Ascending aorta (tissue), 2 donors: ENCODE measurements at places on chromosomes 5 and 9.

DNA sequence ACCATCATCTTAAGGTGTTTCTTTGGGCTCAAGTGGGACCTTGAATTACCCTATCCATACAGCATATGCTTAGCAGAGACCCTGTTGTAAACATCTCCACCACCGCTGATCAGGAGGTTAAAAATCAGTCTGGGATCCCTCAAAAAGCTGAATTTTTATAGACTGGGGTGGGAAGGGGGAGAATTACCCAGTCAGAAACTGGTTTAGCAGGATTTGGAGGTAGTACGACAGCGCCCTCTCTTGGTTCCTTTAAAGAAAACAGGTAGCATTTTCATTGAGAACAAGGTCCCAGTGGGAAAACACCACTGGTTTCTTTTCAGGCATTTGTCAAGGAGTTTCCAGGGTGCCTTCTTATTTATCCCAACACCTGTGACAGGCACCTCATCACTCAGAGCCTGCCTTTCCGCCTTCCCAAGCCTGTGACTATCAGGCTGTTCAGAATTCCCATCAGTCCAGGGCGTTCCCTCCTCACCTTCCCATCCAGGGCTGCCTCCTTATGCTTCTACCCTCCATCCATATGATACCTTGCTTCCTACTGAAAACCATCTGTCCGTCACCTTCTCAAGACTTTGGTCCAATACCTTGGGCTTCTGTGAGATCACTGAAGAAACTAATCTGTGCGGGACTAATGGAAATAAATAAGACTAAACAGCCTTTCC is 203.8 kb upstream of the RAI14 start:
- DNase-seq, result no peak

DNA sequence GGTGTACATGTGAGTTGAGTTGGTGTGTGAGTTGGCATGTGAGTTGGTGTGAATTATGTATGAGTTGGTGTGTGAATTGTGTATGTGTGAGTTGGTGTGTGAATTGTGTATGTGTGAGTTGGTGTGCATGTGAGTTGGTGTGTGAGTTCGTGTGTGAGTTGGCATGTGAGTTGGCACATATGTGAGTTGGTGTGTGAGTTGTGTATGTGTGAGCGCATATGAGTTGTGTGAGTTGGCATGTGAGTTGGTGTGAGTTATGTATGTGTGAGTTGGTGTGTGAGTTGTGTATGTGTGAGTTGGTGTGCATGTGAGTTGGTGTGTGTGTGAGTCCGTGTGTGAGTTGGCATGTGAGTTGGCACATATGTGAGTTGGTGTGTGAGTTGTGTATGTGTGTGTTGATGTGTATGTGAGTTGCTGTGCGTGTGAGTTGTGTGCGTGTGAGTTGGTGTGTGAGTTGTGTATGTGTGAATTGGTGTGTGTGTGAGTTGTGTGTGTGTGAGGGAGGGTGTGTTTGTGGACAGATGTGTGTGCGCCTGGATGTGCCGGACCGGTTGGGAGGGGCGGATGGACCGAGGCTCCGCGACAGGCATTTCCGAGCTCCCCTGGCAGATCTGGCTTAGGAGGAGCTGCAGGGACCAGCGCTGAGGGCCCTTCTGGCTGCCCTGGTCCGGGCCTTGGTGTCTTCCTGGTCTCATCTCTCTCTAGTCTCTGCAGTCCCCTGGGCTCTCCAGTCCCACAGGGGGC is 162.5 kb upstream of the IER5L start:
- no peak for DNase-seq

DNA sequence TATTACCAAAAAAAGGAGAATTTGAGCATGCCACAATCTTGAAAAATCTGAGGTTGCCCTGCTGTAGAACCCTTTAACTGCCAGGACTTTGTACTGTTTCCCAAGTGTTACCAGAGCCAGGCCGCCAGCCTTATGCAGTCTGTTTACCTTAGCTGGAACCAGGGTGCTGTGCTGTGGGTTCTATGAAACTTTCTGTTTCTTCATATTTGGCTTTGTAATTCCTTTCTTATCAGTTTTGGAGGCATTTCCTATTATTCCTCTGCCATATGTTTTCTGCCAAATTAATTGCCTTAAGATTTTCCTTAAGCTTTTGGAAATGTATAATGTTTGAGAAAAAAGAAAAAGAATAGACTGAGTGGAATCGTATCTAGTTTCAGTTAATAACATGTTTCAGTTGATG is 2.1 kb downstream of the S1PR3 start:
- DNase-seq, result no peak

DNA sequence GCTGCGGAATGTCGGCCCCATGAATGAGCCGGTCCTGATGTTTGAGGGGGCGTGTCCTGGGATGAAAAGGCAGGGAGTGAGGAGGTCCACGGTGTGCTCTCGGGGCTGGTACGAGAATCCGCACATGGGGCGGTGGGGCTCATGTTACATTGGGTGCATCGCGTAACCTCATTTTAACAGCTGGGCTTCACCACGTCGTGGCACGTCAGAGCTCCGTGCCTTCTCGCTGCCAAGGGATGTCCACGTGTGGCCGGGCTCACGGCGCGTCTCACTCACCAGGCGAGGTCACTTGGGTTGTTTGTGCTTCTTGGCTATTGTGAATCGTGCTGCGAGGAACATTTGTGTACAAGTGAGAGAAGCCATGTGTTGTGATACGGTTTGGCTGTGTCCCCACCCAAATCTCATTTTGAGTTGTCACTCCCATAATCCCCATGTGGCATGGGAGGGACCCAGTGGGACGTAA is 29.1 kb upstream of the IRX4 start:
- no peak for DNase-seq

- no peak for DNase-seq
Measured at GRCh38 chr5:36569491-36569890, 36.9 kb upstream of the SLC1A3 start.

DNA sequence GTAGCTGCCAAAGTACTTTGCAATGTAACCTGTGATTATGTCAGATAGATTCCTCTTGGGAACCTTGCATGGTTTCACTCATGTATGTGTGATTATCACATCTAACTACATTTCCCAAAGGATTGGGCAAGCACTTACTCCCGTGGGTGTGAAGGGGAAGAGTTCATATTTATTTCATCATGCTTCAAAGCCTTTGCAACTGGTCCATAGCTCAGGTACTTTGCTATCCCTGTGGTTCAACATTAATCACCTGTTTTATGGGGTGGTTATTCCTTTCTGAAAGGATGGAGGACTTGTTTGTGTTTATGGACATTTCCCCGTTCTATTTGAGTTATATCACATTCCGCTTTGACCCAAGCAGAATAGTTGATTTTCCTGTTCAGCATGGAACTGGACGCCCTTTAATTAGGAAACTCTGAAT is 13.6 kb upstream of the ERMP1 start:
- DNase-seq, result no peak

- no peak for DNase-seq
Measured at GRCh38 chr5:149036168-149036567, 26.7 kb downstream of the SH3TC2 start.

GRCh38 chr5:61273279-61273975 is 58.6 kb upstream of the ZSWIM6 start:
- no peak for DNase-seq

- no peak for DNase-seq
Measured at GRCh38 chr5:25488119-25488518, 843.3 kb upstream of the CDH10 start.

DNA sequence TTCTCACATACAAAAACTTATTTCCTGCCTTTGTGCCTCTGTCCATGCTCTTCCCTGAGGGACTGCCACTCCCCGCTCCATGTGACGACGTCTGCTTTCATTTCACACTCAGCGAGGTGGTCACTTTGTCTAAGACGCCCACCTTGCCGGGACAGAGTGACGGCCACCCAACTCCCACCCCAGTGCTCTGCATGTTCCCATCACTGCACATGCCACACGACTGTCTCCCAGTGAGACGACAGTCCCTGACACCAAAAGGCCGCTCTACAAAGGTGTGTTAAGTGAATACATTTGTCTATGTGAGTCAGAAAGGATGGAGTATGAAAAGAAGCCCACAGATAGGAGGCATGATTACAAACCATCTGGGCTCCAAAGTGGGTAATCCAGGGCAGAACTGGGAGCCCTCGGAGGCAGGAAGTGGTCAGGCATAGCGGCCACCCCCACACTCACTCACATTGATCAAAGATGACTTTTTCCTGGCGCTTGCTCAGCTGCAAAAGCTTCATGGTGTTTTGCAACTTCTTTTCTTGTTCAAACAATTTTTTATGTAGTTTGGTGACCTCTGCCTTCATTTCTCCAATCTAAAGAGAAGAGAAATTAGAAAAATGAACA is 185.8 kb downstream of the CDK5RAP2 start:
- no peak for DNase-seq

GRCh38 chr9:69178583-69179011 is 4.5 kb downstream of the TJP2 start:
- DNase-seq, result no peak

DNA sequence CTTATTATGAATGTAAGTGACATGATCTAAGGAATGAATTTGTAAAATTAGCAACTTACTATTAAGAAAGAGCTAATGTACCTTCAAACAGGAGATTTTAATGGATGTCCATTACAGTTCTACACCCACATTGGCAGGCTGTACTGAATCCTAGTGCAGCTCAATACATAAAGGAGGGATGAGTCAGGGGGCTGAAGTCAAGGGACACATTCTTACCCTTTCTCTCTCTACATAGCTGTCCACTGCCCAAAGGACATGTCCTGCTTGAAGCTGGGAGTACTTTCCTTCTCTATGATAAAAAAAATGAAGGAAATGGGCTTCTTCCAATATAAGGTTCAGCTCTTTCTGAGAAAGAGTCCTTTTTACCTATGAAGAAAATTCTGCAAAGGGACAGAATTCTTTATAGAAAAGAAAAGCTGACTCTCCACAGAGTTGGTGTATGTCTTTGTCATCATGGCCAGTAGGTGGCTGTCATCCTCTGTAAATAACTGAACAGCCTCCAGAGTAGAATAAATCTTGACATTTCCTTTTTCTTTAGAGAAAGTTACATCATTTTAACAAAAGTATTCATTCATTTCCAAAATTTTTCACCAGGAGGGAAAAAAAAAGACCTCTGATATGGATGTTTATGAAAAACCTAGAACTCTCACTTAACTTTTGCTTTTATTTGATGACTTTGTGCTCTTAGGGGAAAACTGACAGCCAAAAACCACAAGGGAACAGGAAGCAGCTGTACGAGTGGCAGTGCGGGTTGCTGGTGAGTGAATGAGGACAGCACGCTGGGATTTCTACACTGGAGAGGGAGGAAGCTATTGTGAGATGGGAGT is 13.1 kb upstream of the IFNA14 start:
- DNase-seq, result no peak

- no peak for DNase-seq
Measured at GRCh38 chr5:80142996-80143395, 107.8 kb downstream of the THBS4 start.

GRCh38 chr9:18982262-18982620 is 50.8 kb downstream of the SAXO1 start:
- no peak for DNase-seq

DNA sequence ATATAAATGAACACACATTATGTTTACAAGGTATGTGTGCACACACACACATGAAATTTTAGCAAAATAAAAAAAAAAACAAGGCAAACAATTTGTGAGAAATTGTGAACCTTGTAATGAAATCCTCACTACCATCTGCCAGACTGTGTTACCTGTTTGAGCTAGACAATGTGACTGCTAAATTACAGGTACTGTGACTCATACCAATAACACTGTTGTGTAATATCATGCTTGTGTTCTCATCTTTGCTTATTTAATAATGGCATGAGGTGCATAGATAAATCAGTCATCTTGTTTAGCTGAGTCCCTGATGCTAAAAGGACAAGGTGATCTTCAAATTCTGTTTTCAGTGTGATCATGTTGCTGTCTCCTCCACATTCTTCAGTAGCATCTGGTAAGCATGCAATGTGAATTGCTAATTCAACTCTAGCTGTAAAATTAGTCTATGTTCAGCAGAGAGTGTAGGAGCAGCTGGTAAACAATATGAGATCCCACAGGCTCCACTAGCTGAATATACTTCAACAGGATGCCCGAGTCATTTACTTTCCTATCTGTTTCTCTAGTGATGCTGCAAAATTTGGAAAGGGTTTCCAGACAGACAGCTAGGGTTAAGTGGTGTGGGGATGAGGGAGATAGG is 966.3 kb upstream of the C9orf72 start:
- DNase-seq, result no peak

DNA sequence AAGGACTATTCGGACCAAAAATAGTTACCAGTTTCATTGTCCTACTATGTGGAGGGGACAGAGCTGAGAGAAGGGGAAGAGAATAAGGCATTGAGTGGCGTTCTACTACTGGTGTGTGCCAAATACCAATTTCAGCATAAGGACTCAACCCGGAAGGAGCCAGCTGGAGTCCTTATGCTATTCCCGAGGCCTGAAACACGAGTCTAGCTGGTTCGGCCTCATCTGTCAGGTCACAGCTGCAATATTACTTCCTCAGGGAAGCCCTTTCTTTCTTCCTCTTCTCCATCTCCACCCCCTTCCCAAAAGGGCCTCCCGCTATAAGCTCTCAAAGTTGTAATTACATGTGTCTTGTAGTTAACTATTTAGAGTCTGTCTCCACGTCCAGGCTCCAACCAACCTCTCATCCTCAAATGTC is 20.5 kb upstream of the FER start:
- peak; percentile 70 for DNase-seq

DNA sequence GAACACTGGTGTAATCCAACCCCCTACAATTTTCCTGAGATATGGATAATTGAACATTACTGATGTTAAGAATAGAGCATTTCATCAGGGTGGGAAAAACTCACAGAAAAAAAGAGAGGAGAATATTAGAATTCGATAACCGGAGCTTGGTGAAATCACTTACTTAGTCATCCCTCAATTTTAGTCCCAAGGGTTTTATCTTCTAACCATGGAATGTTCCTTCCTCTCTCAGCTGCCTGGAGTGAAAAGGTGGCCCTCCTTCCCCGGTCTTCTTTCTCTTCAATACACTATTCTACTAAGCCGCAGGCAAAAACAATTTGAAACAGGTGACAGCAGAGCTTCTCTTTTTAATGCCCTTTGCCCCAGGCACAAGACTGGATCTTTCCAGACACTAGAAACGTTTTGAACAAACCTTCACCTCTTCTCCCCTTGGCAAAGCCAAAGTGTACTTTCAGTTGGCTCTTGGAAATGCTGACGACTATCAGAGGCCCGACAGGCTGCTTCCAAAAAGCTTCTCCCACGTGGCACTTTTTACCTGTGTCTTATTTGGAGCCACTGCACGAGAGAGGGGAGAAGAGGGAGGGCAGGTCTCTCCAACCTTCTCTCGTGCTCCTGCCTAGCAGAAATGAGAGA is 543.9 kb downstream of the TLE1 start:
- no peak for DNase-seq

DNA sequence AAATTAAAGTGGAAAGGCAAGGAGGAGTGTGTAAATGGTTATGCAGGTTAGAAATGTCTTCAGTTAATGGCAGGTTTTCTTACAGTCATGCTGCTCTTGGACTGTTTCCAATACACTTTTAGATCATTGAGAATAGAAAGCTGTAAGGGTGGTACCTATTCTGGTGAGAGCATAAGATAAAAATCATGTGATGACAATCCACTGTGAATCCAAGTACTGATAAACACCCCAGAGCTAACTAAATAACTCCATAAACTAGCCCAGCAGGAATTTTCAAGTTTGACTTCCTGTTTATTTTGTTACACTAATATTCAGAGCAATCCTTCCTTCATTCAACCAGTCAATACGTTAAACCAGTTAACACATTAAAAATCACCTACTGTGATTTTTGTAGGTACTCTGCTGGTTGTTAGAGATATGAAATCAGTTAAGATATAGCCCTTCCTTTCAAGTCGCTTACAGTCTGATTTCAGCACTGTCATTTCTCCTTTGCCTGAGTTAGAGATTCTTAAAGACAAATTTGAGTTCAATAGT is 22.6 kb downstream of the VCAN start:
- DNase-seq, result no peak
